Mesangial cell (primary cell): ENCODE measurements at places on chromosomes 16 and 17. TPM values are rescaled to one million over a fixed set of nuclear protein-coding genes. Genes with fewer than 3 reads are reported as not detected.

Gene KRT28
- total RNA-seq: 0.51 TPM in 1 of 2 replicates, not detected in the other

Gene SOST
- total RNA-seq: not detected in 2 replicates

Gene PDE6G
- 0.65 and 6.6 TPM in 2 replicates for total RNA-seq

Gene SLC47A1
- total RNA-seq: 0.33 and 3.7 TPM in 2 replicates

Gene CD19
- total RNA-seq: 0.16 and 0.25 TPM in 2 replicates
